ENCODE measurements at places on chromosomes 4 and X. TPM values are rescaled to one million over a fixed set of nuclear protein-coding genes. Genes with fewer than 3 reads are reported as not detected.

DNA sequence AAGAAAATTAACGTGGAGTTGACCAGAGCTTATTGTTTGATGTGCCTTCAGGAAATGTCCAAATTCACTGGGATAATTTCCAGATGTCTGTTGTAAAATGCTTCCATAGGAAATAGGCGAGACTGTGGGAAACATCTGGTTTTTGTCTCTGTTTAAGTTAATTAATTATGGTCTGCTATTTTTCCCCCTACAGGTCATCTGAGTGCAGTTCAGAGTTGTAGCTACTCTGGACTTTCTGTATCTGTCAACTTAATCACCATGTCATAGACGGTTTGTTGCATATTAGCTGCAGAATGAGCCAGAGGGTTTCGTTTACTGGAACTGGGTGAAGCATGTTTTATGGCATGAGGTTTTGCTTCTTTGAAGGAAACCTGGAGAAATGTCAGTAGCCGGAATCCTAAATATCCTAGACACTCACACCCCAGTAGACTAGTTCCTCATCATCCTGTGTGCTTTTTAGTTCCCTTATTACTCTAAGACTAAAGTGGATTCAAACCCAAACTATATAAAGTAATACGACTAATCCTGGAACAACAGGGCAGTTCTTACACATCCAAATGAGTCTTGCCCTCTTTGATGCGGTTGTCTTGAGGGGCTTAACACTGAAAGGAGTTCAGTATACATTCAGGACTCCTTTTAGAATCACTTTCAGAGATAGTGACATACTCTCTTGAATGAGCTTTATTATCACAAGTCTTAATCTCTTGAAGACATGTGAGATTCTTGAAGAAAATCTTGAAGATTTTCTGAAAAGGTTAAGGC, 62.5 kb downstream of the PPEF1 start:
- DNase-seq = no peak

GRCh38 chrX:107742700-107743191, 32.8 kb downstream of the TSC22D3 start:
- DNase-seq = no peak

The SNCA gene
- polyA plus RNA-seq = 2.8 TPM

The MMAA gene
- polyA plus RNA-seq = 14.2 TPM
